ENCODE measurements at places on chromosomes 7 and 10.

GRCh38 chr10:13634207-13634606, 47.4 kb downstream of the PRPF18 start:
- no peak for DNase-seq

DNA sequence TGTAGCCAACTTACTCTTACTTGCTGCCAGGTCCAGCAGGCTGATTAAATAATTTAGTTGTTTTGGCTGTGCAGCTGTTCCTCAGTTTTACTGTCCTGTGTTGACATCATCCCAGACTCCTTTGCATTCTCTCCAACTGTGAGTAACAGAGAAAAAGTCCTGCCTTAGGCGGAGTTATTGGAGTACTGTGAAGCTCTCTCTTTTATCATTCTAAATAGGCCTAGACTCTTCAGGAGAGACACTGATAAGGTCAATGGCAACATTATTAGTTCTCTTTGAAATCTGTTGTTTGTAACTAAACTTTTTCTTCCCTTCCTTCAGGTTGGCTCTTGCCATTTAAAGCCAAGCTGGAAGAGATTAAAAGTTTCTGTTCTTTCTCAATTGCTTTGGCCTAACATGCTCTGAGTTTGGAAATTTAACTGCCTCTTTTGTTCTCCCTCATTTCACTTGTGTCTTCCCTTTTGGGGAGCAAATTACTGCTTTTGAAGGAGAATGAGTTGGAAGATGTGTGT, 215.7 kb upstream of the CSTF2T start:
- DNase-seq = no peak

- no peak for DNase-seq
These were observed 184.5 kb downstream of the TRIL start for GRCh38 chr7:28773423-28774145.

DNA sequence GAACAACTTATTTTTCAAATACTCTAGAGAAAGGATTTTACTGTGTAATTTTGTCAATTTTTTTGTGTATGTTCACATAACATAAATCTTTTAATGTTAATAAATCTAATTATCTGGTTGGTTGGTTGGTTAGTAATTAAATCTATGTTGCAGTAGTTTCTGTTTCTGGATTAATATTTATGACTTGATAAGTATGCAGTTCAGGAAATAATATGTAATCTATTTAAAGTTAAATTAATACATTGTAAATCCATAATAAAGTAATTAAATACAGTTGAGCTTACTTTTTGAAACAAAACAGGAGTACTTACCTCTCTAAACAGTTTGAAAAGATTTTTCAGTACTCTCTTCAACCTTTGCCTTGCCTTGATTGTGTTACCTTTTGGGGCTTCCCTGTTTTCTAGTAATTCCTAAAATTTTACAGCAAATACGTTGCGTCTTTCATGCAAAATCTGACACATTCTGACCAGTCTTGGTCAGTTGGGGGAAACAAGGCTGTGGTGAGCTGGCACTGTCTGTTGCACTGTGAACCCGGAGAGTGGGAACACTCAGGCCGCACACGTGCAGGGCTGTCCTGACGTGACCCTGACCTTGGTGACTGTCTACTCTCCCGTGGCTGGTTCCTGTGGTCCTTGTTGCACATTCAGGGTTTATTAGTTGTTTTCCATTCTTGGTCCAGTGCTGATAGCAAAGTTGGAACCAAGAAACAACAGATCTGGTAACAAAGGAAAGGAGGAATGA, 45.6 kb upstream of the FGL2 start:
- DNase-seq = no peak

DNA sequence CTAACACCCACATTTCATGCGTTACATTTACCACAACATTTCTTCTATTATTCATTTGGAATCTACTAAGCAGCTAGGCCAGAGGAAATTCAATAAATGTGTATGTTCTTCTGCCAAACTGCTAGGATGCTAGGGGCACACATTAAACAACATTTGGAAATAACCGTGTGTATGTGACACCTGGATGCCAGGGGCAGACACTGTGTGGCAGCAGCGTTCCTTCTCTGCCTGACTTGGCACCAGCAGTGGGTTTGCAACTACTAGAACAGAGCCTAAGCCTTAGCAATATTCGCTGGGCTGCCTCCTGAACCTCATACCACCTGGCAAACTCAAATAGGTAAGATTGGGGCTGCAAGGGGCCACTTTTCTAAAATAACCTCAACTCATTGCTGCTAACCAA, 182.1 kb downstream of the CHCHD3 start:
- no peak for DNase-seq

DNA sequence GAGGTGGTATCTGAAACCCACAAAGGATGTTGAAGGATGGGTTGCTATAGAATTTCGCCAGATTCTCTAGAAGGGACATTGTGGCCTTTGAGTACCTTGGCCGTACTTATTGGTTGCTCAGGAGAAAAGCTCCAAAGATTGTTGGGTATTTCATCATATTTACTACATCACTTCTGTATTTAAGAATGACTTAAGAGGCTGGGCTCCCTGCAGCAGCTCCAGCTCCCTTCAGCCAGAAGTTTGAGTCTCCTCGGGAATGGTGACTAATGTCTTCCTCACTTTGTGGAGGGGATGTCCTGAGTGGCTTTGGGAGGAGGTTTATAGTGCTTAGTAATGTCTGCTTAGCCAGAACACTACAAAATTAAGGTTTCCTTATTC, 18.1 kb downstream of the MINDY4 start:
- no peak for DNase-seq

DNA sequence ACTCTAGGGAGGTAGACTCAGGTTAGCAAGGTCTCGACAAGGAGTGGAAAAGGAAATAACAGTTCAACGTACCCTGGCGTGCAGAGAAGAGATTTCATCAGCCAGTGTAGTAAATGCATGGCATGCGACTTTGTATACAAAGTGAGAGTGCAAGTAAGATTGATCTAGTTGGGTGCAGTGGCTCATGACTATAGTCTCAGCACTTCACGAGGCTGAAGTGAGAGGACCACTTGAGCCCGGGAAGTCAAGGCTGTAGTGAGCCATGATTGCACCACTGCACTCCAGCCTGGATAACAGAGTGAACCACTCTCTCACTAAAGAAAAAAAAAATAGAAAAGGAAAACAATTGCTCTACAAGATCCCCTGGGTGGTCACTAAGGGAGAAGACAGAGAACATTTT, 528.6 kb downstream of the SORCS1 start:
- no peak for DNase-seq

GRCh38 chr10:48389272-48389671, 82.8 kb downstream of the MAPK8 start:
- DNase-seq = no peak

GRCh38 chr10:79241990-79242619, 105.2 kb upstream of the PPIF start:
- DNase-seq = peak; percentile 57

- DNase-seq = no peak
These were observed 56.4 kb upstream of the C1GALT1 start for GRCh38 chr7:7125963-7126362.

DNA sequence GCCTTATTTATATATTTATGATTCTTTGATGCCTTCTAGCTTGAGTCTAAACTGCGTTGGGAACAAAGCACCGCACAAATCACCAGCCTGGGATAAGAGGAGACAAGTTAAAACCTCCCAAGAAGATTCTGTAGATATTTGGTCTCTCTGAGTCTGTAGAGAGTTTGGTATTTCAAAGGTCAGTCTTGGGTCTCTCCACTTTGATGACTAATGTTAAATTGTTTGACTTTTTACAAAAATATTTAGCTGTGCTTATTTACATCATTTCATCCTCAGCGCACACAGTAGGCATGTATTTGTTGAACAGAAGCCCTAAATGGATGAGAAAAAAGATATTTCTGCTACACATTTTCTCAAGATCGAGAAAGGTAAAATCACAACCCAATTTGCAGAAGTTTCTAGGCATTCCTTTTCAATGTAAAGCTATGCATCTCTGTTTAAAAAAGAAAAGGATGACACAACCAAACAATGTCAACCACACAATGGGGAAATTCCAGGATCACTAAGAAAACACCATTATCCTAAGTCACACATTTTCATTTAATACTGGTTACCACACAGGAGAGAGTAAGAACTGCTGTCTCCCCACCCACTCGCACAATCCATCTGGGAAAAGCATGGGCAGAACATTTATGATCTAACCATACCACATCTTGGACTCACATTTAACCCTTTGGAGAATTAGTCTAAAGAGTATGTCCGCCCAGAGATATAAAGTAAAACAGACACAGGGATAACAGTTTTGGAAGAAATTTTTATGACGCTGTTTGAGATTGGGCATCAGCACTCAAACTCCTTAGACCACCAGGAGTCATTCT, 4.4 kb downstream of the CDK6 start:
- no peak for DNase-seq

All from stimulated activated CD8-positive, alpha-beta memory T cell treated with anti-CD3 and anti-CD28 coated beads, Interleukin-7, amount 100 ng/mL, for 48 hours (primary cell).